SK-MEL-5 (cell line): ENCODE measurements at places on chromosomes 5 and 9.
A peak's percentile ranks its signal among the peaks of the same experiment; 100 is the strongest.

DNA sequence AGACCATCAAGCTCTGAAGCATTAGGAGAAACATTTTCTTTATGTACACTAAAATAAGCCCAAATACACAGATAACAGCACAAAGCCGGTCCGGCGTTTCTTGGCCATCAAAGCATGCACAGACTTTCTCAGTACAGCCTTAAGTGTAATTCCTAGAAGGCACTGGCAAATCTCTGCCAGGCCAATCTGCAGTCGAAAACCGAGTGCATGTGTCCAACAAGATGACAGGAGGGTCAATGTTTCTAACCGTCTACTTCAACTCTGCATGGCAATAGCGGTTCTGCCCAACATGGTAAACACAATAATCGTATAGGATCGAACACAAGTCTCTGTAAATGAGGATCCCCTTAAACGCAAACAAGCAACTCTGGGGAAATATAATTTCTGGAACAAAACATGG is 1.1 kb downstream of the ARL15 start:
- peak; percentile 9 for DNase-seq

DNA sequence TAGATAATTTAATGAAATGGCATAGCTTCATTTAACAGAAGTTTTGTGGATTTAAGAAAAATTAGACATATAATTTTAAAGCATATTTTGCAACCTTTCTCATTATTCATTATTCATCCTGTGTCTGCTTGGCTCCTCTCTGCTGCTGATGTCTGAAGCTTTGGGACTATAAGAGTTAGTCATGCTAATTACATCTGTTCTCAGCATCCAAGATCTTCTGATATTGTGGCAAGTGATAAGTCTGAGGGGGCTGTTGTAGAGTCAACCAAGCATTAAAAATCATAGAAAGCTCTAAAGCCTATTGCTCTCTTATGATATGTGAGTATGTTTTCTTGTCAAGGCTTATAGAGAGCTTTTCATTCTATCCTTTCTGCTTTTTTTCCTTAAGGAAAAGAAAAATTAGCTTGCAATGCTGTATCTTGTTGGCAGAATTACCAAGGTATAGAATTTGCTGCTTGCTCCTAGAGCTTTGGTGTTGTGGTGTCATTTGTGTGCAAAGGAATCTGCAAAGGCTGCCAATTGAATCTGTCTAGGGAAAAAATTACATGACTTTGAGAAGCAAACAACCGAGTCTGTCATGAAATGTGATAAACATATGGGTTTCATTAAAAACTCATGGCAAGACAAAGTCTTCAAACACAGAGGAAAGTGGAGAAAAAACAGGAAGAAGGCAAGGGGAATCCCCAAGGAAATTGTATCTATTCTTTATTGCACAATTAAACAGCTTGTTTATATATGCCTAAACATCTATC is 156.1 kb upstream of the DAB2 start:
- DNase-seq: peak; percentile 16

- no peak for DNase-seq
These were observed 87.0 kb downstream of the SLF1 start for GRCh38 chr5:94705427-94705826.

- no peak for DNase-seq
These were observed 22.5 kb upstream of the HMGCS1 start for GRCh38 chr5:43335681-43336080.

DNA sequence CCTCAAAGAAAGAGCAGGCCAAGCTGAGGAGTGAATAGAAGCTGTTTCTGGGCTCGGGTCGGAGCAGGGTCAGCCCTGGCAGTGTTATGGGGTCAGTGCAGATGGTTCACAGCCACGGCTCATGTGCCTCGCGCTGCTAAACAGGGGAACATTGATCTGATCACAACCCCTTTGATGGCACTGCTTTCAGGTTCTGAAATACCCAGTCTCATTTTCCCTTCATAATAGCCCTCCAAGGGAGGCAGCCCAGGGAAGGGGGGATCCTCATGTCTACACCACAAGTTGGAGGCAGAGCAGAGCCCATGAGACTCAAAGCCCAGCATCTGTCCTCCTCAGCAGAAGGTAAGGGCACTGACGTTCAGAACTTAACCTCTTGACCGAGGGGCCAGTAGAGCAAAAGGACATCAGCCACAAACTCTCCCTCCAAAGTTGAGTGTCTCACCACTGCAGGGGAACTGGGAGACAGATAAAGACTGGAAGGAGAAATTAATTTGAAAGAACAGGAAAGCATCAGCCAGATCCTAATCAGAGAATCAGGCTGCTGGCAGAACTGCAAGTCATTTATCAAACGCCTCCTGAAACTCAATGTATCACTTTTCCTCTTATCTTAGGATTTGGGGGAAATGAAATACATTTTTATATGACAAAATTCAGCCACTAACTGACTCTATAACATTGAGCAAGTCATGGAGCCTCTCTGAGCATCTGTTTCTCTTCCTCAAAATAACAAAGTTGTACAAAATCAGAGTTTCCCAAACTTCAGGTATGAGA is 110.6 kb downstream of the SH3TC2 start:
- no peak for DNase-seq

DNA sequence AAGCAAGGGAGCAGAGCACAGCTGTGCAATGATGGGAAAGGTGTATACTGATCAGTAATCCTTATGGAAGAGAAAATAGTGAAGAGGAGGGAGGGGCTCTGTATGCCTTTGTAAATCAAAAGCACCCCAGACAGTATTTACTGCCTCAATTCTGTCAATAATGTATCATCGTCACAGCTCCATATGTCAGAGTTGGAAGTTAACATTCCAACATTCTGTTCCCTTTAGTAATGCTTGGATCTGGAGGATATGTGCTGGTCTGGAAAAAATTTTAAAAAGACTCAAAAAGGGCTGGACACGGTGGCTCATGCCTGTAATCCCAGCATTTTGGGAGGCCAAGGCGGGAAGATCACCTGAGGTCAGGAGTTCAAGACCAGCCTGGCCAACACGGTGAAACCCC is 310.4 kb downstream of the ACTL7B start:
- no peak for DNase-seq

- DNase-seq: no peak
These were observed 34.1 kb downstream of the NEK6 start for GRCh38 chr9:124291801-124292396.

GRCh38 chr9:95788021-95788420 is 87.5 kb upstream of the ERCC6L2 start:
- DNase-seq: no peak

GRCh38 chr9:136090768-136091581 is 4.1 kb downstream of the NACC2 start:
- no peak for DNase-seq

- DNase-seq: no peak
These were observed 58.4 kb upstream of the ALDH1A1 start for GRCh38 chr9:73011181-73011750.

DNA sequence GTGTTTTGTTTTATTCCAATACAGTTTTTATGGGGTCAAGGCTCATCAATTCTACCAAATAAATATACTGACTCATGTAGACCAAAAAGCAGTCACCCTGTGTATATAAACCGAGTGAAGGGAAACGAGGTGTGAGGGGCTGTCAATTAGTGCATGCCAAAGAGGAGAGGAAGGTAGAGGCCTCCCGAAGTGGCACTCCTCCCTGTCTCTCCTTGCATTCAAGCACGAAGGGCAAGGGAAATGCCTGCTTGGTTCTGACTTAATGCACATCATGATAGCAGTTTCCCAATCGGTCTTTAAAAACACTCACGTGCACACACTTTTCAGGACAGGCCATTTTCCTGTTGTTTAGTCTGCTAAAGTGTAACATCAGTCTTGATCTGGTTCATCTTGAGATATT is 125.6 kb upstream of the SLCO6A1 start:
- no peak for DNase-seq

DNA sequence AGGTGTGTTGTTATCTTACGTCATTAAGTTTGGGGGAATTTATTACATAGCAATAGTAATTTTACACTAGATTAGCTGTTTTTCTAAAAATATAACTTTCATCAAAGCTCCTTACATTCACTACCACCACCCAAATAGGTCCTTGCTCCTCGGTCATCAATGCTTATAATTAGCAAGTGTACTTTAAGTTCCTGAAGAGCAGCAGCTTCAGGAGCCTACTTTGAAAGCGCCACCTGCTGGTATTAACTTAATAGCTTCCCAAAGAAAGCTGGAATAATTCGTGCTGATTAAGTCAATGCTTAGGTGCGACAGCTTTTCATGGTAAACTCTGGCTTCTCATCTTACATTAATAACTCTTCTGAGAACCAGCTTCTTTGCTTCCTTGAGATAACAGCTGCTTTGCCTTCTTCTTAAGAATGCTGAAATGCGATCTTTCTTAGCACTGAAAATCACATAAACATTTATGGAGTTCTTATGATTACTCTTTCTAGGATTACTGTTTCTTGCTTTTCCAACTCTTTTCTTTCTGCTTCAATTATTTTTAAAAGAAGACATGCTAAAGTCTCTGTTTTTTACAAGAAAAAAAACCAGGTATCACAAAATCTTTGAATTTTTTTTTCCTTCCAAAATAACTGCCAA is 10.0 kb upstream of the C5 start:
- peak; percentile 78 for DNase-seq

- no peak for DNase-seq
These were observed 138.8 kb downstream of the KDM4C start for GRCh38 chr9:6896562-6896961.

- no peak for DNase-seq
These were observed 156.4 kb upstream of the COX7C start for GRCh38 chr5:86461169-86461956.

DNA sequence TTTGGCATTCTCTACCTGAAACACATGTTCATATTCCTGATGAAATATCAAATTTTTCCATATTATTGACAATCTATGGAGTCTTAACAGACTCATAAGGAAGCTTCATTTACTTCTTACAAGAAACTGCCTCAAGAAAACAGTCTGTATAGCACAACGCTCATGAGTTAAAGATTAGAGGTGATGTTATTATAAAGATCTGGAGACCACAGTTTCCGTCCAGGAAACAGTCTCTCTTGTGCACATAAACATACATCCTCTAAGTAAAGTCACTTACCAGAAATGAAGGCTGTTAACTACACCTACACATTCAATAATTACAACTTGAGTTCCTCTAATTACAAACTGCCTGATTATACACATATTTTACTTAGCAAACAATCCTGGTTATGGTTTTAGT is 86.9 kb downstream of the RAPGEF6 start:
- DNase-seq: no peak

- DNase-seq: no peak
These were observed 51.4 kb downstream of the COL5A1 start for GRCh38 chr9:134693011-134693410.

DNA sequence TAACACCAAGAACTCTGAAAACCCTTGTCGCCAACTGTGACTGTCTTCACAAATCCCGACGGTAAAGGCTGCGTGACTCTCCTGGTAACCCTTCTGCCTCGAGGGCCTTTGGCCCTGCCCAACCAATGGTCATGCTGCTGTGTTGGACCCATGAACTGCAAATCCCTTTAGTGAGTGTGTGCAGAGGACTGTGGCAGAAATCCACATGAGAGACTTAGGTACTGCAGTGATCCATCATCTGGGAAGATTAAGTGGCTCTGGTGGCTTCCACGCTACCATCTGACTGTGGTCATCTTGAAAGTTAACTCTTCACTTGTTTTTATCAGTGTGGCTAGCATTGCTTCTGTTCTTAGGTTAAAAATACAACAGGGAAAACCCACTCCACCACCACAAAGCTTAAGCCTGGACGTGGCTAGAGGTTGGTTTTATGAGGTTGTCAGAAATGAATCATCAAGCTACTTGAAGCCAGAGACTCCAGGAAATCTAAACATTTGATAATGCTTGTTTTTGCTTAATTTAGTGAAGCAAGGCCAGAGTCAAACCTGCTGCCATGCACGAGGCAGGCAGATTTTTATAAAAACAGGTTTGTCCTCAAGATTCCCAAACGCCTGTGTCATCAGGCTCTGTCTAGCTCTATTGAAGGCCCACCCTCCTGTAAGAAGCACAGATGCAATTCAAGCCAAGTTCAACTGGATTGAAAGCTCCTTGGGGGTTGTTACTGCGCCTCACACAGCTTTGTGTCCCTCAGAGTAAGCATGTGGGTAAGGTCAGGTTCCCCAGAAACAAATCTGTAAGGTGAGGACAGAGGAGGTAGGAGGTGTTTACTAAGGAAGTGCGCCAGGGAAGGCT is 52.7 kb upstream of the ERCC6L2 start:
- no peak for DNase-seq

GRCh38 chr5:121152411-121152810 is 688.3 kb downstream of the PRR16 start:
- no peak for DNase-seq

- no peak for DNase-seq
These were observed 61.7 kb downstream of the SPEF2 start for GRCh38 chr5:35679357-35679756.
